MG63 (cell line): ENCODE measurements at places on chromosomes 5 and 9. TPM values are rescaled to one million over a fixed set of nuclear protein-coding genes. Genes with fewer than 3 reads are reported as not detected.

DNA sequence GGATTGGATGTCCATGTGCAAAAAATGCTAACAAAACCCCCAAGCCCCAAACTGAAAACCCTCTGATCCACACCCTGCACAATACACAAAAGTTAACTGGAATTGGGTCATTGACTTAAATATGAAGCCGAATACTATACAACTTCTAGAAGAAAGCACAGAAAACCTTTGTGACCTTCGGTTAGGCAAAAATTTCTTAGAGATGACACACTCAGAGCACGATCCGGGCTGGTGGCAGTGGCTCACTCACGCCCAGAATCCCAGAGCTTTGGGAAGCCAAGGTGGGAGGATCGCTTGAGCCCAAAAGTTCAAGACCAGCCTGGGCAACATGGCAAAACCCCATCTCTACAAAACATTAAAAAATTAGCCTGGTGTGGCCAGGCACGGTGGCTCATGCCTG, 1.8 kb upstream of the DIPK1B start:
- no peak for DNase-seq

DNA sequence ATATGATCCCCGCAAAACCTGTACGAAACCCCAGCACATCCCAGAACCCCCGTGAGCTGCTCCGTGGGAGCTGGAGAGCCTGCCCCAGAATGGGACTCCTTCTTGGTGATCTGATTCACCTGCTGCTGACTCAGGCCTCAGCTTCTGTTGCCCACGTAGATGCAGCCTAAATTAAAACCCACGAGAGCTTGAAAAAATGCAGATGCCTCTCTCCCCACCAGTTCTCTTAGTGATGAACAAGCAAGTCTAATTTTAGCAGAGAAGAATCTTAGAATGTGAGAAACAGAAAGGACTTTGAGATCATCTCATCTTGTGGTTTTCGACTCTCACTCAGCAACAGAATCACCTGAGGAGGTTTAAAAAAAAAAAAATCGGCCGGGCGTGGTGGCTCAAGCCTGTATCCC, 57.6 kb downstream of the TMOD1 start:
- DNase-seq = no peak

DNA sequence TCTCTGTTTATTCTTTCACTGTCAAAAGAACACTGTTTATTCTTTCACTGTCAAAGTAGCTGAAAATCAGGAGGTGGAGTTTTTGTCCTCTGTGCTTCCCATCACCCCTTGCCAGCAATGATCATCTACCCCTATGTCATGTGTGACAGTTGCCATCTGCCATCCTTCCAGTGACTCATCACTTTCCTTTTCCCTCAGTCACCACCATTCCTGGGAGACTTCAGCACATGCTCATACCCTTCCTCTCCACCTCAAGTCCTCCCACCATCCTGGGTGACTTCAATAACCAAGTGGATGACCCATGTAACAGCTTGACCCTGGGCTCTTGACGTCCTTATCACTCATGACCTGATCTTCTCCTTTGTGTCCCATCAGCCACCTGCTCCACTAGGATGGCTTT, 43.3 kb upstream of the RASEF start:
- DNase-seq = no peak

GRCh38 chr9:22030101-22030598, 21.0 kb upstream of the CDKN2B start:
- no peak for DNase-seq

GRCh38 chr9:109904666-109905065, 124.7 kb downstream of the PALM2AKAP2 start:
- no peak for DNase-seq

Gene DOCK8
- 5.9 and 6.5 TPM in 2 replicates for total RNA-seq

GRCh38 chr5:39433848-39434247, 9.1 kb upstream of the DAB2 start:
- DNase-seq = no peak

- DNase-seq = no peak
These were observed 11.0 kb downstream of the CDH10 start for GRCh38 chr5:24633715-24634325.

DNA sequence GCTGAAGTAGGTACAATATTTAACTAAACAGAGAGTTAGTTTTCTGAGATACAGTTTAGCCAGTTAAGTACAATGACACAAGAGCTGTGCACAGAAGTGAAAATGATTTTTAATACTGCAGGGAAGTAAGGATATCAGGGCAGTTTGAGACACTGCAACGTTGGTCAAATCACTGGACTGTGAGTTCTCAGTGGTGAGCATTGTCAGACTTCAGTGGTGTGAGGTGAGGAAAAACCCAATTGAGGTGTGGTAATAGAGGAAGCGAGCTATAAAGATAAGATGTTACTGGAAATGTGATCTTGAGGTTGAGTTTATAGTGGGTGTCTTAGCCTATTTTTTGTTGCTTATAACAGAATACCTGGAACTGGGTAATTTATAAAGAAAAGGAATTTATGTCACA, 12.8 kb upstream of the FBXL7 start:
- DNase-seq = no peak

- DNase-seq = no peak
These were observed 1260.1 kb upstream of the ACO1 start for GRCh38 chr9:31124389-31124788.

Gene MARCOL
- not detected in 2 replicates for total RNA-seq

Gene LVRN
- total RNA-seq = 0.10 TPM in 1 of 2 replicates, not detected in the other

GRCh38 chr5:147617191-147617606, 107.3 kb upstream of the DPYSL3 start:
- DNase-seq = no peak

Gene SGCD
- total RNA-seq = 0.49 and 0.67 TPM in 2 replicates

Gene CRHBP
- not detected in 2 replicates for total RNA-seq

GRCh38 chr5:148221508-148221907, 16.8 kb upstream of the MARCOL start:
- DNase-seq = no peak

DNA sequence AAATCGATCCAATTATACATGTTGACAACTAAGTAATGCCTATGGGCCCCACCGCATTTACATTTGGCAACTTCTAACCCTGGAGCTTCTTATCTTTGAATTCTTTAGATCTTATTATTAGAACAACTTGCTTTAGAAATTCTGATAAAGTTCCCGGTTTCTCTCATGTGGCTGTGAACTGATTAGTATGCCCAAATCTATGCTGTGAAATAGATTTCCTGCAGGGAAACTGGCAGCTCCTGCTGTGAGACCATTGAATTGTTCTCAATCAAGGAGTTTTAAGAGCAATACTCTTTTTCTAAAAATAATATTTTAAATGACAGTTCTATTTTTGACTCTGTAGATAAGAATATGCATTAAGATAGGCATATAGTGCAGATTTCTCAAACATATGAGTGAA, 177.5 kb downstream of the GABRB2 start:
- DNase-seq = no peak

GRCh38 chr5:127723571-127723970, 20.4 kb downstream of the CCDC192 start:
- DNase-seq = peak; percentile 66

Gene SNAPC3
- total RNA-seq = 132 and 172 TPM in 2 replicates

Gene NUDT12
- total RNA-seq = 10.8 and 19.1 TPM in 2 replicates

Gene GDA
- total RNA-seq = not detected in 2 replicates

Gene FAM200C
- total RNA-seq = 4.9 and 6.3 TPM in 2 replicates

Gene ACOT12
- not detected in 2 replicates for total RNA-seq

DNA sequence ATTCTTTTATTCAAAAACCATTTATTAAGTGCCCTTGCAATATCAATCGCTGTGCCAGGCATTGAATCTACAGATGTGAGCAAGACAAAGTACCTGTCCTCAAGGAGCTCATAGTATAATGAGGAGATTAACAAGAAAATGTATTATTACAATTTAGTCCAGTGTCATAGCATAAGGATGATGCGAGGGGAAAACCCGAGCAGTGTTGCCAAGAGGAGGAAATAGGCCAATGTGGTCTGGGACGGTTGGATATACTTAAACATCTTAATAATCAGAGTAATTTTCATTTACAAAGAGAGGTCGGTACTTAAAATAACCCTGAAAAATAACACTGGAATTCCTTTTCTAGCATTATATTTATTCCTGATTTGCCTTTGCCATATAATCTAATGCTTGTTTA, 18.5 kb downstream of the CD274 start:
- no peak for DNase-seq

DNA sequence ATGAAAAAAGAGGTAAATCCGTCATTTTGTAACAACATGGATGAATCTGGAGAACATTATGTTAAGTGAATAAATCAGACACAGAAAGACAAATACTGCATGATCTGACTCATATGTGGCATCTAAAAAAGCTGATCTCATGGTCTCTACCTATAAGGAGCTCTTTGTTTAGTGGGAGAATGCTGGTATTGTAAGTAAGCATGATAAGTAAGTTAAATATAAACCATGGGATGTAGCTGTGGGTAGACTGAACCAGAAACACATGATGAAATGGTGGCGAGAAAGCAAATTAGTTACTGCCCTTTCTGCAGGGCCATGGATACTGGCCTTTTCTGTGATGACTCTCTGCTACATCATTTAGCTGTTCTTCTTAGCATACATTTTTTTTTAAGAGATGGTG, 66.4 kb upstream of the RUSC2 start:
- no peak for DNase-seq

DNA sequence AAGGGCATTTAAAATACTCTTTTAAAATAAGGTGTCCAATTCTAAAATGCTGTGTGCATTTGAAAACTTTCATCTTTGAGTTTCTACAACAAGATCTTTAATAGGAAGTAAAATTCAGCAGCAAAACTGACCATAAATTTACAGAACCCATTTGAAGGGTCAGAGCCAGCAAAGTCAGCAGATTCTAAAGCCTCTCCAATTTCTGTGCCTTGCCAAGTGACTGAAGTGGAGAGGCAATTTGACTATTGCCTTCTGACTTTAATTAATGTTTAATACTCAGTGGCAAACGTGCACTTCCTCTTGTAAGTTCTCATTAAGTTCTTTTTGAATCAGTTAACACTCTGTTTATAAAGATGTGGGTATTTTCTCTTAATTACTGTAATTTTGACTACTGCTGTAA, 155.2 kb downstream of the BAAT start:
- no peak for DNase-seq

GRCh38 chr9:99226054-99226453, 4.0 kb downstream of the SEC61B start:
- DNase-seq = no peak
